Sciatic nerve (tissue), 2 donors: ENCODE measurements at places on chromosomes 3 and 15.

DNA sequence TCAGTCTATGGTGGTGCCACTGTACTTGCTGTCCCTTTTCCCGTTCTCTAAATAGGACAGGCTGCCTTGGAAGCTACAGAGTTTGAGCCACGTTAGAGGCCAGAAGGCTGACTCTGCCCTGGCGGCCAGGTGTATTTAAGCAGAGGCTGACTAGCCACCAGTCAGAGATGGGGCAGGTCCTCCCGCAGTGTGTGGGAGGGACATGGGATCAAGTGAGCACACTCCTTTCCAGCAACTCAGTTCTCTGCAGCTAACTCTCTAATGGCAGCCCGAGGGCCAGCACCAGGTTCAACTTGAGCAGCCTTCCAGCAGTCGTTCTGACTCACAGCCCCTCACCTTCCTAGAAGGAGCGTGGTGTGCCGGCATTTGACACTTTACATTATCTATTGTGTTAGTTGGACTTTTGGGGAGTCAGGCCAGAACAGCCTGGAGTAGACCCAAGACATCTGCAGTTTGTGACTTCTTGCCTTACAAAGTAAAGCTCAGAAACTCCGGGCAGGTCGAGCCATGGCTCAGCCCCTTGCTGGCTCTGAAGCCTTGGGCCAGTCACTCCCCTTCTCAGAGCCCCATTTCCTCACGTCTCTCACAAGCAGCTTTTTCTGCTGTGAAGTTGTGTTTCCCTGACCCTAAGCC is 46.7 kb upstream of the MYZAP start:
- DNase-seq = no peak

DNA sequence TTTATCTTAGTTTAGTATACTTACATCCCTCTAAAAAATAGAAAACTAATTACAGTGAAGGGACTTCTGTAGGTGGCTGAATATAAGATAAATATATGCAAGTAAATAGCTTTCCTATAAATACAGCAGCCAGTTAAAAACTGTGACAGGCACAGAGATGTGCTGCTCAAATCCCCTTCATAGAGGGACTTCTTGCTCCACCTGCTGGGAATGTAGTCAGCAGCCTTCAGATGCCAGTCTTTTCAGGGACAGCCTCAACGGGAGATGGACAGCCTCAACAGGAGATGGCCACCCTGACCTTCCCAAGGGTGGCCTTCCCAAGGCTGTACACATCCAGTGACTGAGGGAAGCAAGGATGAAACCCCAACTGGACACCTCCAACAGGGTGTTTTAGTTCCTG is 15.7 kb upstream of the PRR23E start:
- DNase-seq = no peak

DNA sequence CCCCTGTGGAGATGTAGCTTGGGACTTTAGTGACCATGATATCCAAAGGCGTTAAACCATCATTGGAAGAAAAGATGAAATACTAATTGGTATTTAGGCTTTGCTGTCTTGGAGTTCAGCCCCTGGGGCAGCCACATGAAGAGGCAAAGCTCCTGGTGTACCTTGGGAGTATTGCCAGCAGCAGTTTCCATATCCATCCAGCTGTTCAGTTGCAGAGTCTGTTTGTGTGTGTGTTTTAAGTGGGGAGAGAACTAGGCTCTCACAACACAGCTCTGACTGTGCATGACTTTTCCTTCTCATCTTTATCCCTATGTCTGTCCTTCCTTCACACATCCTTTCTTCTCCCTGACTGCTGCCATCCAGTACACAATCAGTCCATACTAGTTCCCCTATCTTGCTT is 98.9 kb downstream of the CDIN1 start:
- DNase-seq = no peak

GRCh38 chr3:157533298-157534070 is 30.3 kb upstream of the VEPH1 start:
- no peak for DNase-seq

GRCh38 chr15:74821790-74822158 is 4.7 kb upstream of the CPLX3 start:
- DNase-seq = no peak

DNA sequence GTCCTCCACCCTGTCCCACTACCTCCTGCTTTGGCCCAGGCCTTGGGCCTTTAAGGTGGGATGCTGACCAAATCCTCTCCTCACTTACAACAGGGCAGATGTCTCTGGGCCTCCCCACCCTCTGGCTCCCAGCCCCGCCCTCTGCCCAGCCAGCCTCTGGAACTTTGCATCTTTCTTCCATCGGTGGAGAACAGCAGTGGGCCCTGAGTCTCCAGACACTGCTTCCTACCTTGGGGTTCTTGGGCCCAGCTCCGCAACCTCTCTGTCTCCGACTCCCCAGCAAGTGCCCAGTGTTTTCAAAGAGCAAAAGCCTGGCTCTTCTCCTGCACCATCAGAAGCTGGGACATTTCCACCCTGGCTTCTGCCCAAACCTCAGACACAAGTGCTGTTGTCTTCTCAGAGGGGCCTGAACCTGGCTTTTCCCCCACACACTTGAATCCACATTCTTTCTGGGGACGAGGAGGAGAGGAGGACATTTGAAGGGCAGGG is 33.1 kb downstream of the MRAS start:
- peak; percentile 82 for DNase-seq

DNA sequence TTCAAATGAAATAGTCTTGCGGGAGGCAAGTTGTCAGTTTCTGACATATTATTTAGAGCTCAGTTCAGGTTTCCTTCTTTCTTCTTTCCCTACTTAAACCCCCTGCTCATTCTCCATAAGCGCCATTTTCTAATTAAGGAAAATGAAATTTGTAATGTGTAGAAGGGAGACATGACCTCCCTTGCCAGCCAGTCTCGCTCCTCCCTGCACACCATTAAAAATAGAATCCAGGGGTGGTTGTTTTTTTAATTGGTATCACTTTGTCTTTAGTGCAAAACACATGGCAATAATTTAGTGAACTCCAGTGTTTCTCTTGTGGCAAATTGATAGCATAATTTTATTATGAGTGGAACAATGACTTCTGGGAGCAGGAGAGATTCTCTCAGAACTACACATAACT is 160.1 kb downstream of the MEIS2 start:
- no peak for DNase-seq

GRCh38 chr15:69163141-69163669 is 2.8 kb downstream of the GLCE start:
- no peak for DNase-seq

- DNase-seq = no peak
Measured at GRCh38 chr3:81728766-81729544, 32.5 kb downstream of the GBE1 start.

GRCh38 chr15:36978625-36979024 is 121.7 kb downstream of the MEIS2 start:
- no peak for DNase-seq

DNA sequence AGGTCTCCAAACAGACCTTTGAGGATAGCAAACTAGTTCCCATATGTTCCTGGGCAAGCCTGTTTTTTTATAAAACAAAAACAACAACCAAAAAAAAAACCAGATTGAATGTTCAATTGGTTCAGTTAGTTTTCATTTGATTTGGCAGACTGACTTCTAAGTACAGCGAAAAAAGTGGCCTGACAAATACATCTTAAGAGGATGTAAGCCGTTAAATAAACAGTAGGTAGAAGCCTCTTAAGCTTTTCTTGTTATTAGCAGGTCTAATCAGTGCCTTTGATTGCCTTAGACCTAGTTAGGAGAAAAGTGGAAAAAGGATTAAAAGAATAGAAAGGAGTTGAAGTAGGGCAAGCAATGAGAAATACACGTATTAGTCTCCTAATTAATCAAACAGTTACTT is 13.2 kb downstream of the TSC22D2 start:
- no peak for DNase-seq

GRCh38 chr15:91549581-91549980 is 303.9 kb upstream of the SLCO3A1 start:
- no peak for DNase-seq

DNA sequence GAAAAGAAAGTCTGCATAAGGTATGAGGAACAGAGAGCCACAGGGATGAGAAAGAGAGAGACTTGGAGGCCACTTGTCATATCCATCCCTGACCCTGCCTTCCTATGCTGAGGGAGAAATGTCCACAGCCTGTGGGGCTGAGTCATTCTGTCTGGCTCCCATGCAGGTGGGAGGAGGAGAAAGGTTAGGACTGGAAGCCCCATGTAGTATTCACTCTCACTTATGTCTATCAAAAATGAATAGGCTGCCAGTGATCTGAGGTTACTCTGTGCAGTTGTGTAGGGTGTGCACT is 71.3 kb downstream of the RAB11A start:
- DNase-seq = no peak

DNA sequence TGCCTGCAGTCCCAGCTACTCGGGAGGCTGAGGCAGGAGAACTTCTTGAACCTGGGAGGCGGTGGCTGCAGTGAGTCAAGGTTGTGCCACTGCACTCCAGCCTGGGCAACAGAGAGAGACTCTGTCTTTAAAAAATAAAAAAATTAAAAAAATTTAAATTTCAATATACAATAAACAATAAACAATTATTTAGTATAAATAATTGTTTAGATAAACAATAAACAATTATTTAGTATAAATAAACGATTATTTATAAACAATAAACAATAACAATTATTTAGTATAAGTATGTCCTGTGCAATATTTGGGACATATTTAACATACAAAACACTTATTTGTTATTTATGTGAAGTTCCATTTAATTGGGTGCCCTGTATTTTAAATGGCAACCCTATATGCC is 119.6 kb downstream of the XXYLT1 start:
- DNase-seq = no peak

DNA sequence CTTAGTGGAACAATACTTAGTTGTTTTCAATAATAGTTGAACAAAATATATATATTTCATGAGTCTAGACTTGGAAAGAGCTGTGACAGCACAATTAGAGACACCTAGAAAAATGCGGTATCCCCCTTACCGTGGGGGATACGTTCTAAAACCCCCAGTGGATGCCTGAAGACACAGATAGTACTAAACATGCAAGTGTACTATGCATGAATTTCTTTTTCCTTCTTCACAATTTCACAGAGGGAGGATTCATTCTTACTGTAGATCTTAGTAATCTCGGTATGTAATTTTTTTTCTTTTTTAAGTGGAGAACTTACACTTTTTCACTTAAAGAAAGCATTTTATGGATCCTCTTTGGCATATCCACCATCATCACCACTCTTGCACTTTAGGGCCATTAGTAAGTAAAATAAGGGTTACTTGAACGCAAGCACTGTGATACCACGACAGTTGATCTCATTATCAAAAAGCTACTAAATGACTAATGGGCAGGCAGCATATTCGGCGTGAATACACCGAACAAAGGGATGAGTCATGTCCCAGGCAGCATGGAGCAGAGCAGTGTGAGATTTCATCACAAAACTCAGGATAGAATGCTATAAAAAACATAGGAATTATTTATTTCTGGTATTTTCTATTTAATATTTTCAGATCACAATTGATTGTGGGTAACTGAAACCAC is 72.3 kb upstream of the ZNF280D start:
- no peak for DNase-seq

DNA sequence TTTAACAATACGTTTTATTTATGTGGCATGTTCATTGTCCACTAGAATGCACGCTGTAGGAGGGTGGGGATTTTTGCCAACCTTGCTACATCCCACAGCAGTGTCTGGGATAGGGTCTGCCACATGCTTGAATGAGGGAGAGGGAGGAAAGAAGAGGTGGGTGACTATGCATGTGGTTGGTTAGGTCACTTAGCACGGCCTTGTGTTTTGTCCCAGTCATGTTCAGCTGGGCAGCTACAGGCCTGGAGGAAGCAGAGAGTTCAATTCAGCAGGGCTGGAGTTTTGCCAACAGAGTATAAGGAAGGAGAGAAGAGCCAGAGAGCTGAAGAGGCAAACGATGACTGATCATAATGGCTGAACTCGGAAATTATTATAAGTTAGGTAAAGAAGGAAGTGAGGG is 268.4 kb upstream of the NSMCE3 start:
- no peak for DNase-seq

DNA sequence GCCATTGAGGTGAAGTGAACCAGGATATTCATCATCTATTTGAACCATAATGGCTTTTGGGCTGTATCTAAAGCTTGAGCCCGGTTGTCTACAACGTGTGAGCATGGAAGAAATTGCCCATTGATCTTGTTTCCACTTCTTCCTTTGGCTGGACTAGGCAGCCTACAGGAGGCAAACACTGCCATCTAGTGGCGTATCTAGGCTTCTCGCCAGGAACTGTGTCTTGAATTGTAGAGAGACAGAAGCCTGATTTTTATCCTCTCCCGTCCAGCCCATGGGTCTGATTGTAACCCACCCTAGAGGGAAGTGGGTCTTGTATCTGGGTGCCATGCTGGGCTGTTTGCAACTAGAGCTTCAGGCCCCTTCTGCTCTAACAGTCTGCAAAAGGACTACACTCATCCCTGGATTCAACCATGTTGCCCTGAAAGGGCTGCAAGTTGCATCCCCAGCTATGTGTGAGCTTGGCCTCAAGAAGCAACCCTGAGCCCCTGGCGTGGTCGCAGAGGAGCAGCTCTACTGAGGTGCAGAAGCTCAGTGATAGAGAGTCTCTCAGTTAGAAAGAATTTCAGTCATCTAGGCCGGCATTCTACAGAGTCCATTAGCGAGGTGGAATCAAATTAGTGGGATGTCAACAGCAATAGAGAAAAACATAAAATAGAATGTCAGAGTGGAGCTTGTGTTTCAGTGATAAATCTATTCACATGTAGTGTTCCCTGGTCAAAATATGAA is 170.2 kb upstream of the UMPS start:
- peak; percentile 82 for DNase-seq

DNA sequence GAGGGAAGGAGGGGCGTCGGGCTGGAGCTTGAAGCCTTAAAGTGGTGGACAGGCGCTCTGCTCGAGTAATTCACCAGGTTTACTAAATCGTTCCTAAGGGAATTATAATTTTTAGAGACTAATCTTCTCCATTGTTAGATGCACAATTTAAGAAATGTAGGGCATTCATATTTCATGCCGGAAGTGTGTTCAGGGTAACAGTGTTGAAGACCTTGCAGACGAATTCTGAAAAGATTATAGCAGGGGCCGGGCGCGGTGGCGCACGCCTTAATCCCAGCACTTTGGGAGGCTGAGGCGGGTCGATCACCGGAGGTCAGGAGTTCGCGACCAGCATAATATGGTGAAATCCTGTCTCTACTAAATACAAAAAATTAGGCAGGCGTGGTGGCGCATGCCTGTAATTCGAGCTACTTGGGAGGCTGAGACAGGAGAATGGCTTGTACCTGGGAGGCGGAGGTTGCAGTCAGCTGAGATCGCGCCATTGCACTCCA is 365 bp upstream of the GTF2A2 start:
- DNase-seq = no peak
